ENCODE measurements at places on chromosomes 4 and X.

- no peak for DNase-seq
Measured at GRCh38 chr4:147586032-147586431, 31.2 kb upstream of the TMEM184C start.

GRCh38 chrX:100373673-100374072, 36.4 kb downstream of the PCDH19 start:
- no peak for DNase-seq

GRCh38 chrX:123036401-123036800, 147.7 kb upstream of the GRIA3 start:
- no peak for DNase-seq

DNA sequence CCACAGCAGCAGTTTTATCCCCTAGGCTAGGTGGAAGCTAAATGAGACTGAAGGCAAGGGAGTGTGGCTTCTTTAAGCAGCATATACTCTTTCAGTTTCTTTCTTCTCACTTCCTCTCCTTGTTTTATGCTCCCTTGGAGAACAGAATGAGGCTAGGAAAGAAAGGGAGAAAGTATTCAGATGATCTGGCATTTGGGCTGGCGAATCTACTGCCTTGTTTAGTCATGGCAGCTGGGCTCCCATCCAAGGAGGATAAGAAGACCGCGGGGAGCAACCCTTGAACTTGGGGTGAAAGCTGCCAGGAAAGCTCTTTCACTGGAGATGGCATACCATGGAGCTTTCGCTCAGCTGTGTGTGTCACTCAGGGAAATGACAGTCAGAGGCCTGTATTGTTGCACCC, 72.1 kb downstream of the ARHGEF38 start:
- DNase-seq = no peak

GRCh38 chrX:69128588-69128987, 36.7 kb downstream of the PJA1 start:
- DNase-seq = no peak

DNA sequence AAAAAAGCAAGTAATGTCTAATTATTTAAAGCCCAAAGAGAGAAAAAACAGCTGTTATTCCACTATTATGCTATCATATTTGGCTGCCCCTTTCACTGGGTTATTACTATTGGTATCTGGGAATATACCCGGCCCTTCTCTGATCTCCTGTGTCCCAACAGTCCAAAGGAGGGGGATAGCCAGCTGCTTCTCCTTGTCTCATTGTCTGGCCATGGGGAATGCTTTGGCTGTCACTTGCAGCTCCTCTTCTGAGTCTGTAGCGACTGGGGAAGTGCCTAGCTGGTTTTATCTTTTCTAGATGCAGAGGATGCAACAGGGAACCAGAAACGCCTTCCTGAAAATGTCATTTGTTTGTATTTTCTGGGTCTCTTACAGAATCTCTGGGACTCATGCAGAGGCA, 33.9 kb downstream of the MGARP start:
- no peak for DNase-seq

- no peak for DNase-seq
Measured at GRCh38 chr4:121479808-121480207, 99.0 kb upstream of the QRFPR start.

GRCh38 chr4:178198691-178199090, 756.5 kb upstream of the AGA start:
- DNase-seq = no peak

GRCh38 chrX:102714994-102715393, 2.7 kb downstream of the GPRASP2 start:
- no peak for DNase-seq

DNA sequence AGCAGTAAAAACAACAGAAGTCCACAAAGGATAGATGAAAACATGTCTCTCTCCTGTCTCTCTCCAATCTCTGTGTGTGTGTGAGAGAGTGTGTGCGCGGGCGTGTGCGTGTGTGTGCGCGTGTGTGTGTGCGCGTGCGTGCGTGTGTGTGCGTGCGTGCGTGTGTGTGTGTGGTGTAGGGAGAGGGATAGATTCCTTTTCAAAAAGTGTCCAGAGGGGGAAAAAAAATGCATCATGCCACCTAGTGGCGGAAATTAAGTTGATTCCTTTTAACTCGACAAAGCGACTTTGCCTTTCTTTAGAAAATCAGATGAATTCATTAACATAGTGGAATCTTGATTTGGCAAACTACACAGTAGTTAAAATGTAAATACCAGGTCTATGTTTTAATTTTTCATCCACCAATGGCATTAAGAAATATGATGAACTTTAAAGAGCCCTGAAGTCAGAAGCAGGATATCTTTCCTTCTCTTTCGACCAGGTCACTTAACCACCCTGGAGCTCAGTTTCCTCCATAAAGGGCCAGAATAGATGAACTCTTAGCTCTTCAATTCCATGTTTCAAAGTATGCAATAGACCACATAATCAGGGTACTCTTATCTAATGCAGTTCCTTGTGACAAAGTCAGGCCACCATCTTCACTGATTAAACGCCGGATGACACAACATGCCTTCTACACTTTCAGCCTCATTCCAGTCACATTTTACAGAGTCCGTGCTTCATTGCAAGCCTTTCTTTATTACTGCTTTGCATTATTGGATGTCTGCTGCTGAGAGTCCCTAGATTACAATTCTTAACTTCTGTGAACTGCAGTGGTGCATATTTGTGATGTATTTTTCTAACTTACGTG, 162.8 kb downstream of the FBXO8 start:
- no peak for DNase-seq

GRCh38 chrX:36414056-36414455, 494.5 kb downstream of the CFAP47 start:
- DNase-seq = no peak

- no peak for DNase-seq
Measured at GRCh38 chr4:8157496-8157895, 1.1 kb downstream of the ABLIM2 start.

- no peak for DNase-seq
Measured at GRCh38 chr4:38752941-38753806, 29.6 kb downstream of the TLR10 start.
